ENCODE measurements at places on chromosomes 2 and 18.

DNA sequence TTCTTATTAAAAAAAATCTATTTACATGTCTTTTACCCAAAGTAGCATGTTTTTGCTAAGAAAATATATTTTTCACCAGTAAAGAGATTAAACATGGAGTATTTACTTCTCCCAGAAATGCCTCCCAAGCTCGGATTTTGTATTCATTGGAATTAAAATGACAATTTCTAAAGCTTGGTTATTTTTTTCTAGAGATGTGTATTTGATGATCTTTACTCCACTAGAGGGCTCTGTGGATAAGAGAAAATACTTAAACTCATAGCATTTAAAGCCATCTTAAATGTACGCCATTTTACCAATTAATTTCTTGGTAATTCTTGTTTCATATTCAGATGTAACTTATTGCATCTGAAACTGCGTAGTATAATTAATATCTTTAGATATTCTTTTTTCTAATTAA lies 461.4 kb downstream of the GALR1 start:
- no peak for DNase-seq
- no peak overlapping the region for H3K4me3 ChIP-seq
- H3K27ac ChIP-seq, result no peak overlapping the region
- no peaks in the 10 kb centered on the region for H3K36me3 ChIP-seq

DNA sequence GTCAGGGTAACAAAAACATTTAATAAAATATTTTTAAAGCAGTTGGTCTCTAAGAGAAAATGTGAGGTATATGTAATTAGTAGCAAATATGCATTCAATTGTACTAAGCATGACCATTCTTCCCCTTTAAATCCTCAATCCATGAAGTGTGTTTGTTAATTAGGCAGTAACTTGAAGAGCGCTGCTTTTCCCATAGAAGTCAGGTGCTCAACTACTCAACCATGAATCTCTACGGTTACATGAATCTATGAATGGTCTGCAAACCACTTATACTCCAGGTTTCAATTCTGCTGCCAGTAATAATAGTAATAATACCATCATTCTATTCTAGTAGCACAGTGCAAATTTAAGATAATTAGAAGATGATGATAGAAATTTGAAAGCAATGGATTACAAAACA lies 55.8 kb downstream of the SLC8A1 start:
- H3K4me3 ChIP-seq, result no peak overlapping the region
- H3K36me3 ChIP-seq, result no peaks in the 10 kb centered on the region
- H3K27ac ChIP-seq, result no peak overlapping the region
- no peaks in the 10 kb centered on the region for H3K27me3 ChIP-seq

DNA sequence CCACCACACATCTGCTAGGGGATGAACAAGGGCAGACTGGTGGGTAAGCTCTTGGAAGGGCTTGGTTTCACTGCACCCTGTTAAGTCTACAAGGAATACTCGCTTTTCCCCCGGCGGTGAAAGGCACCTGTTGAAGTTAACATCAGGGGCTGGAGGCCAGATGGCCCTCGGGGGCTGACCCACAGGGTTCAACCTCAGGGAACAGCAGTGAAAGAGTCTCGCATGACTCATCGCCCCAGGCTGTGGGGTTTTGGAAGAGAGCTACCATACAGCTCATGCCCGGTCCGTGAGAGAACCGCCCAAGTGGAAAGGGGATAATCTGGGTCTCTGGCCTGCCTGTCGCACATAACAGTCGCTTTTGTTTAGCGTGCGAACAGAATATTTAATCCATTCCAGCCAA lies 748.0 kb downstream of the DPP10 start:
- no peak for DNase-seq
- no peak overlapping the region for H3K4me3 ChIP-seq
- no peaks in the 10 kb centered on the region for H3K4me1 ChIP-seq

DNA sequence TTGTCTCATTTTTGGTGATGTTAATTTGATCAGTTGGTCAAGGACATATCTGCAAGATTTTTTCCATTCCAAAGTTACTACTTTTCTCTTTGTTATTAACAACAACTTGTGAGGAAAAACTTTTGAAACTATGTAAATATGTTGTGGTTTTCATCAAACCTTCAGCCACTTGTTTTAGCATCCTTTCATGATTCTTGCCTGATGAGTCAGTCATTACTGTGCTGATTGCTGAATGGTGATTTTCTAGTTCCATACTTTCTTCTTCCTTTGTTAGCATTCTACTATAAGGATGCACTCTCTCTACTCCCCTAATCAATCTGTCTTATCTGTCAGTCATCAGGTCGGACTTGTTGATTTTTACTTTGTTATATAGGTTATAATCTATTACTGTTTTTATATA lies 10.9 kb downstream of the TMEM87B start:
- H3K36me3 ChIP-seq, result peaks cover 54% of the 10 kb centered on the region
- no peak overlapping the region for H3K27ac ChIP-seq
- peaks cover 23% of the 10 kb centered on the region for H3K4me1 ChIP-seq
- no peaks in the 10 kb centered on the region for H3K27me3 ChIP-seq
- DNase-seq, result no peak

Measured in endothelial cell (in vitro differentiated cells).